ENCODE measurements at places on chromosomes 16 and 17.

- DNase-seq = no peak
Observed at GRCh38 chr17:82129095-82129494, 31.1 kb upstream of the FASN start.

DNA sequence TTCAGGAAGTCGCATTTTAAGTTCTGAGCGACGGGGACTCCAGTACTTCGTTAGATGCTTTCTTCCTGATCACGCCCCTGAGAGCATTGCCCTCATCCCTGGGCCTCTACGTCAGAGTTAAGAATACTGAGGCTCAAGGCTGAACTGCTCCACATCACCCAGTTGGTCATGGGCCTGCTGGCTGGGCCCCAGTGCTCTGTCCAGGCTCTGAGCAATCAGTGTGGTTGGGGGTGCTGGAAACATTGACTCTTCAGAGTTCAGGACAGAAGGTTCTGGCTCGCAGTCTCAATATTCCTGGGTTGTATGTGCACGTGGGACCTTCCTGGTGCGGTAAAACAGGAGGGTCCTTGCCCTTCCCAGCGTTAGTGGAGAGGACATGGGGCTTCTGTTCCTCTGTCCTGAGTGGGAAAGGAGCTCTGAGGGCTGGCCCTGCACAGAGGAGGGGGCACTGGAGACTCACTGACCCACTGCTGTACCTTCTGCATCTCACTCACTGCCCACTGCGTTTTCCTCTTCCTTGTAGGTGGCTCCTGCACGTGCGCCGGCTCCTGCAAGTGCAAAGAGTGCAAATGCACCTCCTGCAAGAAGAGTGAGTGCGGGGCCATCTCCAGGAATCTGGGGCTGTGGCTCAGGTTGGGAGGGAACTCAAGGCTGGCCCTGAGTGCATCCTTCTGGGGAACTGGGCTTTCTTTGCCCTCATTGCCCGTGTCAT is 518 bp downstream of the MT1E start:
- DNase-seq = no peak

- no peak for DNase-seq
Observed at GRCh38 chr17:80146121-80147034, 550 bp downstream of the EIF4A3 start.

DNA sequence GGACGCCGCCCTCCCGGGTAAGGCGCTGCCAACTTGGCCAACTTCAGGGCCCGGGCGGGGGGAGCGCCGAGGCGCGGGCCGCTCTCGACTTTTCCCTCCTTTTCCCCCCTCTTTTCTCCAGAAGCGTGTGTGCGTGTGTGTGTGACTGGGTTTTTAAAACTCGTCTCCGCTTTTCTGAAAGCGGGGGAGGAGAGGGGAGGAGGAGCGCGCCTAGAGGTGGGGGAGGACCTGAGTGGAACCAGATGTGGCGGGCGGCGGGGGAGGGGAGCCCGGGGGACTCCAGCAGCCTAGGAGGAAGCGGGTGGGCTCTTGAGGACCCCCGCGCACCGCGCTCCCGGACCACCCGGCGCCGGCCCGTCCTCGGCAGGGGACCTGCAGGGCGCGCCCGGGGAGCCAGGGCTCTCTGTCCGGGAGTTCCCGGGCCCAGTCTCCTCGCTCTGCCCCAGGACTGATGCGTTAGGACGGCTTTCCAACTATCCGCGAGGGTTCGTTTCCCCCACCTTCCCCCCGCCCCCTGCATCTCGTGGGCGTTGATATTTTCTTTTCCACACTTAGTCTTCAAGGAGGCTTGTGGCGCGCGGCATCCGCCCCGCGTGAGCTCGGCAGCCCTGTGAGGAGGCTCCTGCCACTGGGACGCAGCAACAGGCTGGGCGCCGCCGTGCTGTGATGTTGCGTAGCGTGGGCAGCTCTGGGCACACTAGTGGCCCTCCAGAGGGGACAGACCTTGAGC is 599 bp downstream of the MRC2 start:
- no peak for DNase-seq

DNA sequence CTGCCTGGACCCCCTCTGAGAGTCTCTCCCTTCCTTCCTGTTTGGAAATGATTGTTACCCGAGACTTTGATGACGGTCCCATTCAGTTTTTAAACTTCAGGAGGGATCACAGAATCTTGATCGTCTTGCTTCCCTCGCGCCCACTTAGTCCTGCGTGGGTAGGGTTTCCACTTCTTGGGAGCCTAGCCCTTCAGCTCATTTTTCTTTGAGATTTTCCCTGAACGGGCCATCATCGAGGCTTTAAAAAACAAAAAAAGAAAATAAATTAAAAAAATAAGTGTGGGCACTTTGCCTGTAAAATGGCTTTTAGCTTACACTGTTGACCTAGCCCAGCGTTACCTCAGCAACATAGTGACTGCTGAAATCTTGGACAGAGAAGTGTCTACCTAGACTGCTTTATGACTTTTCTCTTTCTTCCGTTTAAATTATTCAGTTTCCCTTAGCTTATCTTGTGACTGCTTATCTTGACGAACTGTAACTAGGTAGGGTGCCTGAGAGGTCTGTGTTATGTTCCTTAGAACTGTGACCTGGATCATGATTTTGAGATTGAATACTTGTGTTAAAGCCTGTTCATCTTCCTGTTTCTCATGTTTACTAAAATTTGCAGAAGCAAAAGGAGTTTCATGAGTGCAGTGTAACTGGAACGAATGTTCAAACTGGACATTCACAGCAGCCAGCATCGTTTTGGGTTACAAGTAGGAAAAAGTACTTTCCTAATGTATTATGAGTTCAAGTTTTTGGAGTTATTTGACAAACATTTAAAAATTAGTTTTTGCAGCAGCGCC is 874 bp downstream of the WWP2 start:
- DNase-seq = peak; percentile 18

GRCh38 chr16:65660390-65660789 is 538.5 kb upstream of the CDH11 start:
- DNase-seq = peak; percentile 23

DNA sequence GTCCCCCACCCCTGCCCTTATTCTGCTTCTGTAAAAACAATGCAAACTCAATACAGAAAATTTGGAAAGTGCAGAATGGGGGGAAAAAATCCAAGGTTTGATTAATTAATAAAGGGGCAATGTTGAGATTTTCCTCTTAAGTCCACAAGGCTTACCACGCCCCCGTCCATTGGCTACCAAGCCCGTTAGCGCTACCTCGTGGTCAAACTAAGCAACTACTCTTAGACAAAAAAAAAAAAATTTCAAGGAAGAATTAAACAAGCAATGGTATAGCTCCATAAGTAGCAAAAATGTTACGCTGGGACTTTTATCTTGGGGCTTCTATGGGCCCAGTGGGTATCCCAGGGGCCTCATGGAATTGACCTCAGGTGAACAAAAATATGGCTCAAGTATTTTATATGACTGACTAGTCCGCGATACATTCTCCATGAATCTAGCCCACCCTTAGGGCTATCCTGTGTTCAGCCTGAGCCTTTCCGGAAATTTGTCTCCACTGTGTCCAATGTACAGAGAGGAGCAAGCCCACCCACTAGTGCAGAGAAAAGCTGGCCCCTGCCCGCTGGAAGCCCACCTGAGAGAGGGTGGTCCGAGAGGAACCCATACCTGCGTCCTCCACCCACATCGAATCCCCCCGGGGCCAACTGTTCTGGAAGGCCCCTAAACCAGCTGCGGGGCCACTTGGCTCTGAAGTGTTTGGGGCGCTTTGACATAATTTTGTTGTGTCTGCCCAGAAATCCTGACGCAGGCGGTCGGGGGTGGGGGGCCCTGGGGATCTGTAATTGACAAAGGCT is 19.1 kb upstream of the TEX2 start:
- DNase-seq = peak; percentile 62

DNA sequence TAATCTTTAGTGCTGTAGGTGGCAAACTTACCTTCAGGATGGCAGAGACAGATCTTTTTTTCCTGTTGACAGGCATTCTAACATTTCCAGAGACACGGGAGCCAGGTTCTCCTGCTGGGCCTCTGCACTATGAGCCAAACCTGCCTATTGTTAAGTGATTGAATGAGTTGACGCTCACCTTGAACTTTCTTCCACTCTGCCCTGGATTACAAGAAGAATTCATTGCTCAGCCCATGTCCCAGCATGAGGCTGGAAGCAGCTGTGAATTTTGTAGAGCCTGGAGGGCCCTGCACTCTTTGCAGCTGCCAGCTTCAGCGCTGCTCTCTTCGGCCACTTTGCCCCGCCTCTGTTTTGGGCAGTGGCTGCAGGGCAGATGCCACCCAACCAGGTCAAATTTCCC is 9.4 kb upstream of the SLC7A5 start:
- DNase-seq = no peak

- no peak for DNase-seq
Observed at GRCh38 chr17:75241996-75242460, 19.4 kb downstream of the GGA3 start.

DNA sequence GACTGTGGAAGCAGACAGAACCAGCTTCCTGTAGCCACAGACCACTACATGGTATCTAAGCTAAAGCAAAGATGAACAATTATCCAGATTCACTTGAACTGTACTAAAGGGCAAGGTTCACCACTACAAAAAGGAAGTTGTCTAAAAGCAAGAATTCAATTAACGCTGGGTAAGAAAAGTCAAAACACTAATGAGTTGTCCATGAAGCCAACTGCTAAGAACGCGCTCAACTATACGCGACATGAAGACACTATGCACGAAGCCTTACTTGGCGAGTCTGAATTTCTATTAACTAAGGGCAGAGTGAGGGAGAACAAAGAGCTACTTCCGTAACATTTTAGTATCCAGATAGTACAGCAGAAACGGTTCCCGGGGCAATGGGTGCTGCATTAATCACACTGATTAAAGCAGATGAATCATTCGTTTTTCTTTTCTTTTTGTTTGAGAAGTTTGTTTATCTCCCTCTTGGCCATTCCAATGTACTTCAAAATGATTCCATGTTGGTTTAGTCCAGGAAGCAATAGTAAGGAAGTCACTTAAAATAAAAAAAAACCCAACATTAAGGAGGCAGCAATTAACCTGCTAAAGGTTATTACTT is 2.8 kb upstream of the RPS15A start:
- no peak for DNase-seq

DNA sequence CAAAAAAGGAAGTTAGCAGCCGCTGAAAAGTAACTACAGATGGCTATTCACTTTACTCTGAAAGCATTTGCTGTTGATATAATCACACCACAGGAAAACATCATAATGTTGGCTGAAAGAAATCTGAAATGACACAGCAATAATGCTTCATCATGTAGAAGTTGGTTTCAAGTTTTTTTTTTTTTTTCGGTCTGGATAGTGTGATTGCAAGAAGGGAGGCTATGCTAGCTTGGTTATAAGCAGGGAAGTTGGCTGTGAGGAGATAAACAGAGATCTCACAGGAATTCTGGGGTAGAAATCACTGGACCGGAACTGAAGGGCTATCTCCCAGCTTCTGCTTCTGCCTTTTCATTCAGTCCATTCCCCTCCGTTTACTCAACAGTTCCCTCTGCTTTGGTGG is 57.9 kb downstream of the MYO1D start:
- no peak for DNase-seq

DNA sequence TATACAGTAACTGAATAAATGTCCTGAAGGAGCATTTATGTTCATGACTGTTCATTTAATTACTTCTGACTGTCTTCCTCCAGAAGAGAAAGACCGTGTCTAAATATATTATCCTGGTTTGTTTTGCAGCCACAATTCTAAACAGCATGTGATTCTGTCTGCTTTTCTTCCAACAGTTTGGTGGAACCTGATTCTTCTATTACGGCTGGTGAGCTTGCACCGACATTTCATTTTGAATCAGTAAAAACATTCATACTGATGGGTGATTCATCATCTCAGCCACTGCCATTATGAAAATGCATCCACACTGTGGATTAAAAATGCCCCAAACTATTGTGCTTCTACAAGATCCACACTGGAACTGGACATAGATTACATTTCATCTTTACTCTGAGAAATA is 16.9 kb downstream of the KNOP1 start:
- no peak for DNase-seq

GRCh38 chr16:11067266-11067665 is 122.9 kb downstream of the CLEC16A start:
- DNase-seq = no peak

GRCh38 chr17:12592941-12593340 is 72.7 kb upstream of the MYOCD start:
- DNase-seq = no peak

- no peak for DNase-seq
Observed at GRCh38 chr16:53417976-53418375, 16.3 kb upstream of the RBL2 start.

GRCh38 chr16:66026211-66026610 is 340.3 kb upstream of the CDH5 start:
- DNase-seq = no peak

- DNase-seq = no peak
Observed at GRCh38 chr17:82298538-82299421, 18.6 kb downstream of the CD7 start.

- no peak for DNase-seq
Observed at GRCh38 chr17:73791121-73791520, 146.9 kb upstream of the SDK2 start.

DNA sequence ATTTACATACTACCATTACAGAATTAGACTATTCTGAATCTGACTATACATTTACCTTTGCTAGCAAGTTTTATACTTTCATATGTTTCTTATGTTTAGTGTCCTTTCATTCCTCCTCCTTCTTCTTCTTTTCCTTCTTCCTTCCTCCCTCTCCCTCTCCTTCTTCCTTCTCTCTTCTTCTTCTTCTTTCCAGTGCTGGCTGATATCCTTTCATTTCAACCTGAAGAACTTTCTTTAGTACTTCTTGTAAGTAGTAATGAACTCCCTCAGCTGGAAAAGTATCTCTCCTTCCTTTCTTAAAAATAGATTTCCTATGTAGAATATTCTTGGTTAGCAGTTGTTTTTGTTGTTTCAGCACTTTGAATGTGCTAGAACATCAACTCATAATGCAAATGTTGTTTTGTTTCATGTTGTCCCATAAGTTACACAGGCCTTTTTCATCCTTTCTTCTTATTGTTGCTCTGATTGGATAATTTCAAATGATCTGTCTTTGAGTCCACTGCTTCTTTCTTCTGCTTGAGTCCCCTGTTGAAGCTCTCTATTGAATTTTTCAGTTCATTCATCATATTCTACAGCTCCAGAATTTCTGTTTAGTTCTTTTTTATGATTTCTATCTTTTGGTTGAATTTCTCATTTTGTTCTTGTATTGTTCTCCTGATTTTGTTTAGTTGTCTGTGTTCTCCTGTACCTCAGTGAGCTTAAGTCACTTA is 15.1 kb upstream of the TBX4 start:
- DNase-seq = no peak

GRCh38 chr17:48457080-48457836 is 27.2 kb upstream of the SKAP1 start:
- peak; percentile 79 for DNase-seq

GRCh38 chr16:75048530-75048929 is 49.7 kb downstream of the ZNRF1 start:
- no peak for DNase-seq

DNA sequence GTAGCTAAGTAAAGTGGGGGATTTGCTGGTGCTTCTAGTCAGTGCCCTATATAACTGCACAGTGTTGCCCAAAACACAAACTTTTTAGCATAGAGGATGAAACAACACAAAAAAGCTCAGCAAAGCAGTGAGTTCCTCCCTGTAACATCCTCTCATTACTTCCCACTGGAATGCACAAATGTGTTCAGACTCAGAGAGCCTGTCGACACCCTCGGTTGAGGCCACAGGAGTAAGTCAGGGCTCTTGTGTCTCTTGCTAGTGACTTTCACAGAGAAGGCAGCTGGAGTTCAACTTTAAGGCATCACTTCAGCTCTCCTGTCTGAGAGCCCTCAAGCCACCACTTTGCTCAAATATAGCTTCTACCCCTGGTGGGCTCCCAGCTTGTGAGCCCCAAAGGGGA is 107.2 kb upstream of the NETO2 start:
- DNase-seq = no peak
